ENCODE measurements at places on chromosomes 6 and 20.

- no peak for DNase-seq
Observed at GRCh38 chr20:10490706-10491105, 55.6 kb downstream of the SLX4IP start.

DNA sequence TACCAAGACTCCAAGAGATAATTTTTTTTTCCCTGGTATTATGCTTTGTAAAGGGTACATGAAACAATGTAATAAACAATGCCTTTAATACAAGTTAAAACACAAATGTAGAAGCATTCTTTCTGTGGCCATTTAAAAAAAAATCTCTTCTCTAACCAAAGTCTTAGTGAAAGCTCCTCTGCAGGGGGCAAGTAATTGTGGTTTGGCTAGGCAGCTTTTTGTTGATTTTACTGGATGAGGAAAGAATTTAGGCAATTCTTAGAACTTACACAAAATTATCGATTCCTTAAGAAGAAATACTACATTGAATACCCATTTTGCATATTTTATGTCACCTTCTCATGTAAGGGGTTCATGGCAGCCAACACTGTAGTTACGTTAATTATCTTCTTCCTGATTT is 12.4 kb downstream of the TFB1M start:
- peak; percentile 83 for DNase-seq

GRCh38 chr20:52461582-52461981 is 270.0 kb upstream of the ZFP64 start:
- no peak for DNase-seq

- peak; percentile 14 for DNase-seq
Observed at GRCh38 chr6:1608222-1609040, 1.3 kb upstream of the FOXC1 start.

GRCh38 chr6:169852504-169853195 is 101.2 kb downstream of the ERMARD start:
- DNase-seq = no peak

- DNase-seq = no peak
Observed at GRCh38 chr6:126118936-126119335, 132.6 kb downstream of the TRMT11 start.

DNA sequence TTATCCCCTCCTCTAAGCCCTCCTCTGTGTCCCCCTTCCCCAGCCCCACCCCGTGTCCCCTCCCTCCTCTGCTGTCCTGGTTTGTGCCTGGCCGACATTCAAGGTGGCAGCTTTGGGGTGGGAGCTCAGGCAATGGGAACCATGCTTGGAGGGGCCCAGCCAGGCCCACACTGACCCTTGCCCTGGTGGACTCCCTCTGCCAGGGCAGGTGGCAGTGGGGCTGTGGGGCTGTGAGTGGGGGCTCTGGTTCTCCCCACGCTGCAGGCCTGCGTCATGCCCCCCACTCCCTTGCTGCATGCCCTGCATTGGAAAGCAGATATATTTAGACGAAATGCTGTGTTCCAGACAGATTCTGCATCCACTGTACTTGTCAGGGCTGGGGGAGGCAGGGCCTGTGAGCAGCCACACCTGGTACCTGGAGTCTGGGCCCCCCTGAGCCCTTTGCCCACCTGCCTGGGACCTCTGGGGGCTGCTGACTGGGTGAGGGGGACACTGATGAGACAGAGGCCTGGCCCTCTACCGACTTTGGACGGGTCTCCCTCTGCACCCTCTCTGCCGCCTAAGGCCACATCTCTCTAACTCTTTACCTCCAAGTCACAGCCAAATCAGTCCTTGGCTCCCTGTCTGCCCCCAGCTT is 14.2 kb downstream of the DLGAP4 start:
- no peak for DNase-seq

DNA sequence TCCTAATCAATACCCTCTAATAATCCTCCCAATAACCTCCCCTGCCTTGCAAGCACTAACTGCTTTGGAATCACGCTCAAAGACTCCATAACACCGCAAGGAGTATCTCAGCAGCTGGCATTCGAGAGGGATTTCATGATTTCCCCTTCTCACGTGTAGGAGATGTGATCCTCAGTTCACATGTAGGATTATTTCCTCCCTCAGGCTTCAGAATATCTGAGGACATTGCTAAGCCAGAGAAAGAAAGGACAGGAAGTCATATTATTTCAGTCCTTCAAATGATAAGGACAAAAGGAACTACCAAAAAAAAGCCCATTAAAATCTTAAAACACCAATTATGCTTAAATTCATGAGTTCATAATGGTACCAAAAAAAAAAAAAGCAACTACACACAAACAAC is 122.9 kb downstream of the NFATC2 start:
- DNase-seq = no peak

- DNase-seq = no peak
Observed at GRCh38 chr6:124022641-124023040, 219.0 kb downstream of the NKAIN2 start.

DNA sequence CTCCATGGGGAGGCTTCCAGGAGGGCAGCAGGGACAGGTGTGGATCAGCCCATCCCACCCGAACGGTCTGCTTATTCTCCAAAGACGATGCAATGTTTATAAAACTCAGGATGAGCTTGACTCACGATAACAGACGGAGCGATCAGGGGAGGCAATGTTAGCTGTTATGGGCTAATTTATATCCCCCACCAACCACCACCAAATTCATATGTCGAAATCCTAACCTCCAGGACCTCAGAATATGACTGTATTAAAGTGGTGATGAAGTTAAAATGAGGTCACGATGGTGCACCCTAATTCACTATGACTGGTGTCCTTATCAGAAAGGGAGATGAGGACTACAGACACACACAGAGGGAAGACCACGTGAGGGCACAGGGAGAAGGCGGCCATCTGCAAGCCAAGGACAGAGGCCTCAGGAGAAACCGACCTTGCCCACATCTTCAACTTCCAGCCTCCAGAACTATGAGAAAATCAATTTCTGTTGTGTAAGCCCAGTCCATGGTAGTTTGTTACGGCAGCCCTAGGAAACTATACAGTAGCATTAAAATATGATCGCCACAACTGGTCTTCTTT is 7.0 kb downstream of the ADTRP start:
- DNase-seq = no peak

DNA sequence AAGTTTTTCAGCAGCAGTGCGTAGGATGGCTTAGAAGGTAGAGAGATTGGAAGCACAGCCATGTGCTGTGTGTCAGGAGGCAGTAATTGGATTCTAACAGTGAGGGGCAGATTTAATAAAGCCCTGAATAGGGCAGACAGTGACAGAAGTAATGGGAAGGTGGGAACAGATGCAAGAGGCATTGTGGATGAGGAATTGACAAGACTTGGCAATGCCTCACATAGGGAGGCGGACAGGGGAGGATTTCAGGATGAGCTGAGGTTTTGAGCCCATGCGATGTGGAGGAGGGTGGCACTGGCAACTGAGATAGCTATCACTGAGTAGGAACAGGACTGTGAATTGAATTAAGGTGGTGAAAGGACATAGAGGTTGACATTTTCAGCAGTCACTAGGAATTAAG is 262.2 kb upstream of the FLRT3 start:
- DNase-seq = no peak

GRCh38 chr6:1860756-1861348 is 251.1 kb downstream of the FOXC1 start:
- DNase-seq = no peak

- DNase-seq = no peak
Observed at GRCh38 chr6:34468378-34468892, 2.6 kb downstream of the PACSIN1 start.

- peak; percentile 31 for DNase-seq
Observed at GRCh38 chr6:161395716-161396231, 121.9 kb upstream of the AGPAT4 start.

DNA sequence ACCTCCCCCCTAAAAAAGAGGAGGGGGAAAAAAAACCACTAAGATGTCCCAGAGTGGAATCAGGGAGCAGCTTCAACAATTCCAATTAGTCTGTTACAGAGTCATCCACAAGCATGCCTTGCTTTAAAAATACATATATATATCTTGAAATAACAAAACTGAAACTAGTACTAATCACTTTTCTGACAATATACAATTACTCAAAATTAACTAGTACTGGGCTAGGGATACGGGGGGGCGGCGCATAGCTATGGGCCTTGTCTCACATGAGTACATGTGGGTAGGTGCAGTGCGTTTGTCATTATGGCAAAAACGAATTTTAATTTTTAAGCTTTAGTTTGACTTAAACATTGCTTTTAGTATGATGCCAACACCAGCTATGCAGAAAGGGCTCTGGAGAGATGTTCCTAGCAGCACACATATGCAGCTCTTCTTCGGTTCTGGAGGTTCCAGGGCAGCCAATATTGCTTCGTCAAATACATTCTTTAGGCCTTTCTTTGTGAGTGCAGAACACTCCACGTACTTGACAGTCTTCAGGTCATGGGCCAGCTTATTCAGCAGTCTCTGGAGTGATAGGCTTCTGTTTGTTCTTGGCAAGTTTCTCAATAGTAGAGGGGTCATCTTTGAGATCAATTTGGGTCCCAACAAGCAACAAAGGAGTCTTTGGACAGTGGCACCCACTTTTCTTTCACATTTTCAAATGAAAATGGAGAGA is 38.8 kb downstream of the ITCH start:
- no peak for DNase-seq

DNA sequence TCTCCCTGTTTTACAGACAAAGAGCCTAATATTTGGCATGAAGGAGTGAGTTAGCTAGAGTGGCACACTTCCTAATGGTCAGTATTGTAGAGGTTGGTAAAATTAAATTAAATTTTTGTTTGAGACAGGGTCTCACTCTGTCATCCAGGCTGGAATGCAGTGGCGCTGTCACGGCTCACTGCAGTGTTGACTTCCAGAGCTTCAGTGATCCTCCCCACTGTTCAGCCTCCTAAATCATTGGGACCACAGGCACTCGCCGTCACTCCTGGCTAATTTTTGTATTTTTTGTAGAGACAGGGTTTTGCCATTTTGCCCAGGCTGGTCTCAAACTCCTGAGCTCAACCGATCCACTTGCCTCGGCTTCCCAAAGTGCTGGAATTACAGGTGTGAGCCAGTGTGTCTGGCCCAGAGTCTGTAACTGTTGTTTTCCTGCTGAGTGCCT is 70.9 kb downstream of the SCAND1 start:
- DNase-seq = no peak

DNA sequence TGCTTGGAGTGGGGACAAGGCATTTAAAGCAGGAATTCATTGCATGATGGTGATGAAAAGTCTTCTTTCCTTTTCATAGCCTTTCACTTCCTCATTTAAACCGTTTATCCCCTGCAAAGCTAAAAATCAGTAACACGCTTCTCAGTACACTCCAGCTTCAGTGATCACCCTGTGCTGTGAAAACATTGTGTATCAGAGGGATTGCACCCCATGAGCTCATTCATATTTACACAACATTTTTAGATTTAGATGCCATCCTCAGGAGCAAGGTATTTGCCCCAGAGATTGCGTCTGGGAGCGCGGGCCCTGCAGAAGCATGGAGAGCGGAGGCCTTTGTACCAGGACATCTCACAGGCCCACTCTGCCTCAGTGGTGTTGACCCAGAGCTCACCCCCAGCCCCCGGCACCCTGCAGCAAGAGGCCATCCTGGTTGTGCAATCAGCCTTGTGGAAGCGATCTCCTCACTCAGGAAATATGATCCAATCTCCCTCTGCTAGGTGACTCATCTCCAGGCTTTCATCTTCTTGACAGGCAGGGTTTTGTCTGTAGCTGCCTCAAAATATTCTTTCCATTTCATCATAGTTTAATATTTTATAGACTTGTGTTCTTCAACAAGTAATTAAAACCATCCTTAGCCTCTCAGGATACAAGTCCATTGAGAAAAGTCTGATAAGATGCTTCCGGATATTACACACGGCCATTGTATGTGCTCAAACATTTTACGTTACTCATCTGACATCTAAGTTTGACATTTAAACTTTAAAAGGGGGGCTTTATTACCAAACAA is 38.9 kb upstream of the THBS2 start:
- peak; percentile 91 for DNase-seq

- no peak for DNase-seq
Observed at GRCh38 chr20:8196096-8196495, 64.0 kb downstream of the PLCB1 start.

GRCh38 chr20:29689411-29690225 is 1567.8 kb upstream of the DEFB115 start:
- DNase-seq = no peak

DNA sequence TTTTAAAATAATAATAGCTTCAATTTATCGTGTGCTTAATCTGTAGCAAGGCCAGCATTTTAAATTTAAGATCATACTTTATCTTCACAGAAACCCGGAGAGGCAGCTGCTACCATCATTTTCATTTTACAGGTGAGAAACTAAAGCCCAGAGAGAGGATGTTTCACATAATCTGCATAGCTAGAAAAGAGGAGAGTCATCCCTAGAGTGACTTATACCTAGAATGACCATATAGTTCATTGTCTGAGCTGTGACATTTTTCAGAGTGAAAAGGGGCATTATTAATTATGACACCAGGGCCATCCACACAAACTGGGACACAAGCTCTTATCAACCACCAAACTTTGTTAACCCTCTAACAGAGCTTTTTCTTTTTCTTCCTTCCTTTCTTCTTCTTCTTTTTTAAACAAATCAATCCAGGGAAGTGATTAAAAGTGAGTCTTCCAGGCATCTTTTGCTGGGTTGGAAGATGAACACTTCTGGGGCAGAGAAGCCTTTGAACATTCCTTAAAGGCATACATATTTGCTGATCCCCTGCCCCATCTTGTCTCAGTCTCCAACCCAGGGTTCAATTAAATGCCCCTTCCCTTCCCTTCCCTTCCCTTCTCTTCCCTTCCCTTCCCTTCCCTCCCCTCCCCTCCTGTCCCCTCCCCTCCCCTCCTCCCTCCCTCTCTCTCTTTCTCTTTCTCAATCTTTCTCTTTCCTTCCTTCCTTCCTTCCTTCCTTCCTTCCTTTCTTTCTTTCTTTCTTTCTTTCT is 272.5 kb upstream of the JAG1 start:
- no peak for DNase-seq

DNA sequence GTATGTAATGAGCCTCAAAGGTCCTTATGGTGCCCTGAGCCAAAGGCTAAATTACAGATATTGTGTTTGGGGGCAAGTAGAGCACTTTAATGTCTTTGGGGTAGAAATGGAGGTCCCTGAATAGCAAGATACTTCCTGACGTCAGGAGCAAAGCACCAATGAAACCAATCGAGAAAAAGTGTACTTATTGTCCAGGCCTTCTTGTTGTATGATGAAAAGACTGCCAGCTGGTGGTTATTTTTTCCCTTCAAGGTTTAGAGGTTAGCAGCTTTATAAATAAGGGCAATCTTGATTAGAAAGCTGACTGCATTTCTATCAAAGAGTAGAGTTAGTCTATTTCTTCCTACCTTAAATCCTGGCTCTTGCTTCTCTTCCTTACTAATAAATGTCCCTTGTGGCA is 76.1 kb upstream of the HSF2 start:
- DNase-seq = no peak

- no peak for DNase-seq
Observed at GRCh38 chr6:35173427-35174087, 32.4 kb upstream of the TCP11 start.

- DNase-seq = no peak
Observed at GRCh38 chr6:37518116-37518515, 18.4 kb upstream of the CCDC167 start.

DNA sequence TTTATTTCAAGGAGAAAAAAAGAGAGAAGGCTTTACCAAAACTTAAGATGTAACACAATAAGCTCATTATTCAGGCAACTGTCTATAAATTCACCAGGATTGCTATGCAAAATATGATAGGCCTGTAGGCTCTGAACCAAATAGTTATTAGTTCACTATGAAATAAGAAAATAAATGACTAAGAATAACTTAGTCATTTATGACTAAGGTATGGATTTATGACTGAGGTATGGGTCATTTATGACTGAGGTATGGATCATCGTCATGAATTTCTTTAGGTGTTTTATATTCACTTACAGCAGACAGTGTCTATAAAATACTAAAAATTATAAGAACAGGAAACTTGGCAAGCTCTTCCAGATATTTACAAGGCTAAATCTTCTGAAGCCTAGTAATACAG is 52.1 kb upstream of the SNX9 start:
- peak; percentile 32 for DNase-seq
